ENCODE measurements at places on chromosomes 2 and 18.

DNA sequence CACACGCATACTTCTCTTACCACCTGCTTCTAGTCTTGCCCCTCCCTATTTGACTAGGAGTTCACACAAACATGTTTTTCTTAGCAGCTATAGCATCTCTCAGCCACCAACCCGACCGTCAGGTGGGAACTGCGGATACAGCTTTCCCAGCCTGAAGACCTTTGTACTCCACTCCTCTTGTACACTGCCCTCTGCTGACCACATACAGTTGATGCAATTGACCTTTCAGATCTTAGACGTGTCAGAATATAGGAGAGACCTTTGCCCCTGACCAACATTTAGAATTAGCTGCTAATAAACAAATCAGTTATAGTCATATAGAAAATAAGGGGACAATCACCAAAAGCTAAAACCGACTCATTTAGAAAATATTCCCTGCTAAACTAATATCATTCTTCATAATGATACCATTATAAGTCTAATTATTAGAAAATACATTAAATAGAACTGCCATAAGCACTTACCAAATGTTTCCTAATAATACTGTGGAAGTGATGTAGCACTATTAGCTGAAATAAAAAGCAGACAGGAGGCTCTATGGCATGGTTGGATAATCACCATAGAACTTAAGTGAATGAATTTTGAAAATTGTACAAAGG, 208.4 kb downstream of the RAD51AP2 start:
- no peak for DNase-seq

DNA sequence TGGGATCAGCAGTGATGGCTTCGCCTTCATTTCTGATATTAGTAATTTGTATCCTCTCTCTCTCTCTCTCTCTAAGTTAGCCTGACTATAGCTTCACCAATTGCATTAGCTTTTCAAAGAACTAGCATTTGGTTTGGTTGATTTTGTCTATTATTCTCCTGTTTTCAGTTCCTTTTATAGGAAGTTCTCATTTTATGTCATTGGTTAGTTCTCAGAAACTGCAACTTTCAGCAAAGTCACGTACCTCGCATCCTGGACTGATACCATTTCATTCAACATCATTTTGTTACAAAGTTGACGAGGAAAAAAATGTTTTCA, 450.8 kb downstream of the EIPR1 start:
- no peak for DNase-seq

- no peak for DNase-seq
Measured at GRCh38 chr2:41836948-41837347, 210.9 kb upstream of the PKDCC start.

DNA sequence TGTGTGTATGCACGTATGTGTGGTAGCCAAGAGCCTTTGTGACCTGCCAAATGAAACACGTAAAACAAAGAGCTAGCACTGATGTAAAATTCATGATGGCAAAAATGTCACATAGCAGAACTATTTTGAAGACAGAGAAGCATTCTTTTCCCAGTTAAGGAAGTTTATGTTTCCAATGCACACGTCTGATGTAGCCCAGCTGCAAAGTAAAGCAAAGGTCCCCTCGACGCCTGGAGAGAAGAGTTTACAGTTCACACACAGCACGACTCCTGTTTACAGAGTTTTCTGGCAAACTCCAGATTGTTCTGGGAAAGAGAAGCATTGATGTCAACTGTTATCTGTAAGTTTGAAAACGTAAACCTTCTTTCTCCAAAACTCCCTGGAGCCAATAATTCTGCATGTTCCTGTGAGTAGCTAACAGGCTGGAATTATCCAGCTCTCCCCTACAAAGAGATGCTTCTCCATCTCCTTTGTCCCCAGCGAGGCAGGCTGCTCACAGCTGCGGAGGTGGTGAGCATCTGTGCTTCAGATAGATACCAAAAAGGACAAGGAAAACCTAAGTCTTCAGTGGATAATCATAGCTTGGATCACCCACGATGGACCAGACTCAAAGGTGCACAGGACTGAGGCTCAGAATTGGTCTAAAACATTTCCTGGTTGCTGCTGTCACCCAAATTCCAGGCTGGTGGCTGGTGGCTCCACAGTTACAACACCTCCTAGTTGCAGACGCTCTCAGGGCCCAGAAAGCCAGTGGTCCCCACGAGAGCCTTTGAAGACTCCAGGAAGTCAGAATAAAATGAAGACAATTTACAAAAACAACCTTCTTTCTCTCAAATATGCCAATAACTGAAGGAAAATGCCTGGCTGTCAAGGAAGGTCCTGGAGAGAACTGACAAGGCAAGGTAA, 87.4 kb downstream of the COL6A3 start:
- no peak for DNase-seq

- peak; percentile 77 for DNase-seq
Measured at GRCh38 chr18:70322928-70323327, 34.1 kb downstream of the SOCS6 start.

- no peak for DNase-seq
Measured at GRCh38 chr2:109295070-109295780, 166.2 kb downstream of the SH3RF3 start.

DNA sequence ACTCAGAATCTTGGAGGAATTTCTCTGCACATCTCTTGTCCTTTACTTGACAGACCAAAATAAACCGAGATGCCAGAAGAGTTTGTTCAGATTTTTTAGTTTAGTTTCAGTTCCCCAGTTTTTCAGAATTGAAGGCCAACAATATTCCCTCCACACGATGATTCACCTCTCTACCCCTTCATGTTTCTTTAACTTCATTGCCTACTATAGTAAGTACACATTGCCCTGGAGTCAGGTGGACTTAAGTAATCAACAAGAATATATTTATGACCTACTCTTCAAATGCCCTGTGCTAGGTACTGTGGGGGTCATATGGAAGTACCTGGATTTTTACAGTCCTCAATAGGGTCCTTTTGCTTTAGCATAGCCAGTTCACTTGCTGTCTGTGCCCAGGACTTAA, 79.6 kb upstream of the CTLA4 start:
- DNase-seq, result no peak

DNA sequence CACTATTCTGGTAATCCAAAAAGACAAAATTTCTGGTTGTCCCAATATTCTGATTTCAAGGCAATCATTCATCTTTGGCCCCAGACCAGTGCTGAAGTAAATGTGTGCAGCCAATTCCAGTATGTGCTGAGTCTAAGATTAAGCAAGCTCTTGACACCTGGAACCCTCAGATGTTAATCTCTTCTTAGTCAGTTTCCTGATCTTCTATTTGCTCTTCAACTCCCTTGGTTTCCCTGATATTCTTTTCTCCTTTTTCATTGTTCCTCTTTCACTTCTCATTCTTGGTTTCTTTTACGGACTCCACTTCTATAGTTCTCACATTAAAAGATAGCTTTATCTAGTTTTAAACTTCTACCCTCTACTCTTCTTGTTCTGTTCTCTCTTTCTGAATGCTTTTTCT, 445.7 kb upstream of the FANCL start:
- no peak for DNase-seq

DNA sequence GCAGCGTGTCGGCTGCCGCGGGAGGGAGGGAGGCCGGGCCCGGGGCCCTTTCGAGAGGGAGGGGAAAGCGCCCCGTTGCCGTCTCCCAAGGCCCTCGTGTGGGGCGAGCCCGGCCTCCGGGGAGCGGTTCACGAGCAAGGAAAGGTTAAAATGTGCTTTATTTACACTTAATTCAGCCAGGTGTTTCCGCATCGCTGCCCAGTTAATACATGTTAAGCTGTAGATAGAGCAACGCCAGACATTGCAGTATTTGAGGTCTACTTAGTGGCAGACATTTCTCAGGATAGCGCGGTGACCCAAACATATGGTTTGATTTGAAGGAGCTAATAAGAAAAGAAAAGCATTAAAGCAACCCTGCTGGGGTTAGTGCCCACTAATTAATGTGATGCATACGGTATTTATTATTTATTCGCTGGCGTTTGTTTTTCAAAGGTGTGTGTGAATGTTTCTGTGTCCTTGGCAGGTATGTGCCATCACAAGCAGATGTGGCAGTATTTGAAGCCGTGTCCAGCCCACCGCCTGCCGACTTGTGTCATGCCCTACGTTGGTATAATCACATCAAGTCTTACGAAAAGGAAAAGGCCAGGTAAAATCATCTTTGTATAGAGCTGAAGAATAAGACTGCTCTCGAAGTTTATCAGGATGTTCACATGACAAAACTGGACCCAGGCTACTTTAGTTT, 571 bp downstream of the EEF1B2 start:
- DNase-seq, result no peak

- no peak for DNase-seq
Measured at GRCh38 chr2:83850071-83850725, 608.9 kb downstream of the SUCLG1 start.

DNA sequence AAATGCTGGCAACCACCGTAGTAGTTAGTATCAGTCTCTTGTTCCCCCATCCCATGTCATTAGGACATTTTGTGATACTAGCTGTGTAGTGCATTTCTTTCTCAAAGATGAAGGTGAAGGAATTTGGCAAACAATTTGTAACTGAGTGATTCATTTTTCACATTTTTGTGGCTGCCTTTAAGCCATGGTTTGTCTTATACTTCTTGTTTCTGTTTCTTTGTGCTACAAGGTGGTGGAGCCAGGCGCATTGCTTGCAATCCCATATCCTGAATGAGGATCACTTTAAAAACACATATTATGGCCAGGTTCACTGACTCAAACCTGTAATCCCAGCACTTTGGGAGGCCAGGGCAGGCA, 40.6 kb downstream of the GPD2 start:
- DNase-seq, result peak; percentile 36

- DNase-seq, result no peak
Measured at GRCh38 chr2:239098288-239098970, 250.5 kb downstream of the TWIST2 start.

GRCh38 chr2:102832789-102833188, 71.0 kb downstream of the TMEM182 start:
- DNase-seq, result no peak

GRCh38 chr2:12196495-12196894, 450.1 kb downstream of the LPIN1 start:
- peak; percentile 24 for DNase-seq

- no peak for DNase-seq
Measured at GRCh38 chr18:73639788-73640187, 507.8 kb downstream of the FBXO15 start.

DNA sequence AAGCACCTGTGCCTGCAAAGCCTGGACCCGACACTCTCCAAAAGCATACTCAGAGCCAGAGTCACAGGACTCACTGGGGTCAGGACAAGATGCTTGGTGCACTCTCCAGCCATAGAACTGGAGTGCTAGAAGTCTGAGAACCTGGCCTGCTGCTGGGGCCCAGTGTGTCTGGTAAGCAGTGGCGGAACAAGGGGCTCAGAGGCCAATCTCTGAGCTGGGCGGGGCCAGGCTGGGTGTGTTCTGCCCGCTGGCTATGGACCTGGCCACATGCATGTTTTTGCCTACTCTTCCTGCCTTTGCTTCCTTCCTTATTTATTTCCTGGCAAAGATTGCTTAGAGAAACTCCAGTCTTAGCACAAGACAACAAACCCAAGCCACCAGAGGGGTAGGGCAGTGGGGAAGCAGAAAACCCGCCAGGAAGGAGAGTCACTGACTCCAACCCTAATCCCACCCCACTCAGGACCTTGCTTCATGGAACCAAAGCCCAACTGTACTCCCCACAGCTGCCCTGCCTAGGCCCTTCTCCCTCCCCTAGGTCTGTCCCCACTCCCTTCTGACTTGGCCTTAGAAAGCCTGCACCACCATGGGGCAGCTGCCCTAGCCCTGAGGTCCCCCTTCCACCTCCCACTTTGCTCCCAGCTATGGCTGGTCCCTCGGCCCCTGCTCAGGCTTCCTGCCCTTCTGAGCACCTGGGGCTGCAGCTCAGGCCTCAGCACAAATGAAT, 315.5 kb downstream of the CELF4 start:
- no peak for DNase-seq

GRCh38 chr2:31382452-31383120, 32.0 kb downstream of the XDH start:
- peak; percentile 26 for DNase-seq

GRCh38 chr2:105140240-105140568, 101.3 kb upstream of the GPR45 start:
- no peak for DNase-seq

DNA sequence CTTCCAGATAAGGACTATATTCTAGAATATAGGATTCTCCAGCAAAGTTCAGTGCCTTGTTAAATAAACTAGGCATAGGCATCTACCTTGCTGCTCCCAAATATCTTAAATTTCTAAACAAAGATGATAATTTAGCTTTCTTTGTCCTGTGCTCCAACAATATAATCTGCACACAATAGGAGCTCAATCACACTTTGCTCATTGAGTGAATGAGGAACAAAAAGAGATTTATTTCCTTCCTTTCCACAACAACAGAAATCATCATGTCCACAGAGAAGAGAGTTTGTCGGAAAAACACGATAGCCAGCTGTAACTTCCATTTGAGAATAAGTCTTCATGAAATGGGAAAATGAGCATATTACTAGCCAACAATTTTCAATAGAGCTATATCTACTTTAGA, 256.7 kb downstream of the TCF4 start:
- DNase-seq, result no peak

- DNase-seq, result no peak
Measured at GRCh38 chr2:24576617-24577016, 85.6 kb downstream of the NCOA1 start.

DNA sequence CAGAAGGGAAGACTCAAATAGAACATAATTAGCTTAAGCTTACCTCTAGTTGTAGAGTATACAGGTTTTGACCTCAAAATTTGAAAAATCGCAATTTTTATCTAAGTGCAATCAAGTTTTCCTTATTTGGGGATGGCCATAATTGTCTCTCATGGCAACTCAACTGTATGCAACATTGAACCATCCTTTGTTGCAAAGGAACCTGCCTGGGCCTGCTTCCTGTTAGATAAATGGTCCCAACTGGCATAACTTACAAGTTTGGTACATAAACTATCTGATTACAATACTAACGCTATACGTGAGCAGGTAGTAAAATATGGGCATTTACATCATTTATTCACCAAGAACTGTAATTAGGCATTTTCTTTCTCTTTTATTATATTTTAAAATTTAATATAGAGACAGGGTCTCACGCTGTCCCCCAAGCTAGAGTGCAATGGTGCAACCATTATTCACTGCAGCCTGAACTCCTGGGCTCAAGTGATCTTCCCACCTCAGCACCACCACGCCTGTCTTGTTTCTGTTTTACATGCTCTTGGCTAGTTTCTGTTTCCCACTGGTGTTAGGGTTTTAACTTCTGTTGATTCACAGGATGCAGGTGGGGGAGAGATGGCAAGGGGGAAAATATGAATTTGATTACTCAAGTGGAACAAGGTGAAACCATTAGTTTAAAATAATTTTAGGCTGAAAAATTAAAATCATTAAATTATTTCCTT, 55.3 kb upstream of the B3GNT2 start:
- no peak for DNase-seq

DNA sequence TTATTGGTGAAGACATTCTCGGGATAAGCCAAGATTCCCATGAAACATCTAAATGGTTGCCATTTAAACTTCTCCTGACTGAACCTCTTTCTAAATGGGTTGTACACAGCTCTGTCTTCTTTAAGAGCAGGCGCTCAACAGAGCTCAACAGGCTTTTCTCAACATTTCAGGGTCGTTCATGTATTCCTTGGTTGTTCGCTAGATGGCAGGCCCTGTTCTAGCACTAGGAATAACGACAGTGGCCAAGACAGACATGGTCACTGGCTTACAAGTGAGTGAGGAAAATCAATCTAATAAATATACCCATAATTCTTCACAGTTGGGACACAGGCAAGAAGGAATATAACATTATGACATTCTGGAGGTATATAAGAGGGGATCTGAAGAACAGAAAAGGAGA, 154.5 kb downstream of the SMAD2 start:
- no peak for DNase-seq

Data from skeletal muscle cell (primary cell).